RWPE1 (cell line): ENCODE measurements at places on chromosomes 12 and 14.

DNA sequence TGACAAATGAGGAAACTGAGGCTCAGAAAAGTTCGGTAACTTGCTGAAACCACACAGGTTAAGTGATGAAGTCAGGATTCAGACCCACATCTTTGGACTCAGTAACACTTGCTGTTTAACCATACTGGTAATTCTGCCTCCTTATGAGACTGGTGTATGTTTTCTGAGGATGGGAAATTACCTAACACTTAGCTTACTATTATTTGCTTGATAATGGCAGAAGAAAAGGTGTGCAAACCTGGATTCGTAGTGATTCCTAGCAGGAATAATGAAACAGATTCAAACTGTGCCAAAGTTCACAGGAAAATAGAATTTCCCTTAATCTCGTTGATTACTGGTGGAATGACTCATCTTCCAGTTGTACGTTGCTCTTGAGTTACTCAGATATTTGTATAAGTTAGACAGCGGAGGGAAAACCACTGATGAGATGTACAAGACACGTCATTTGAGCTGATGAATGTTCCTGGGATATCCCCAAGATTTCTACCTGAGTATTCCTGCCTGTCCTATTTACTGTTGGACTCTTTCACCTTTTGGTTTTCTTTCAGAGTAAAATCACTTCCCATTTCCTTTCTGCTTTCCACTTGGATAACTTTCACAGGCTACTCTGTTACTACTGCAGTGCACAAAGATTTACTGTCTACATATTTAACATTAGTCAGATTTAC, 37.5 kb downstream of the PRORP start:
- peak; percentile 93 for DNase-seq

DNA sequence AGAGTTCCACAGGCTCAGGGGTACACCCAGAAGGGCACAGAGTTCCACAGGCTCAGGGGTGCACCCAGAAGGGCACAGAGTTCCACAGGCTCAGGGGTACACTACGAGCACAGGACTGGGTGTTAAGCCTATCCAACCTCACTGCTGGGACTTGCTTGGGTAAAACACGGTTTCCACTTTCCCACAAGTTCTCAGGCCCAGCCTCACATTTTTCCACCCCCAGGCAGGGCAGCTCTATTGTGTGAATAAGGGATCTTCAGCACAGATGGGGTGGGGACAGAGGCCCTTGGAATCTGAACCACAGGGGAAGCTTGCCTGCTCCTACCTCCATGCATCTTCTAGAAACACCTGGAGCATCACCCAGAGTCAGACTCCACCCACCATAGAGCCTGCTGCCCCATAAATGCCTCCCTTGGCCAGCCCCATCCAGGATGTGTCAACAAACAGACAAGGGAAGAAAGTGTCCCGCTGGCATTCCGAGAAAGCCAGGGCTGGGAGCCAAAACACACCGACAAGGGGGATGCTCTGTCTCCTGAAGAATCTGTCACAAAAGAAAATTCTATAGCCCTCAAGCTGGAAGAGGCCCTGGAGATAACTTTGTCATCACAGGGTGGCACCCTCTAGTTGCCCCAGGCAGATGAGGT, 4.8 kb downstream of the CRACR2A start:
- DNase-seq: no peak

DNA sequence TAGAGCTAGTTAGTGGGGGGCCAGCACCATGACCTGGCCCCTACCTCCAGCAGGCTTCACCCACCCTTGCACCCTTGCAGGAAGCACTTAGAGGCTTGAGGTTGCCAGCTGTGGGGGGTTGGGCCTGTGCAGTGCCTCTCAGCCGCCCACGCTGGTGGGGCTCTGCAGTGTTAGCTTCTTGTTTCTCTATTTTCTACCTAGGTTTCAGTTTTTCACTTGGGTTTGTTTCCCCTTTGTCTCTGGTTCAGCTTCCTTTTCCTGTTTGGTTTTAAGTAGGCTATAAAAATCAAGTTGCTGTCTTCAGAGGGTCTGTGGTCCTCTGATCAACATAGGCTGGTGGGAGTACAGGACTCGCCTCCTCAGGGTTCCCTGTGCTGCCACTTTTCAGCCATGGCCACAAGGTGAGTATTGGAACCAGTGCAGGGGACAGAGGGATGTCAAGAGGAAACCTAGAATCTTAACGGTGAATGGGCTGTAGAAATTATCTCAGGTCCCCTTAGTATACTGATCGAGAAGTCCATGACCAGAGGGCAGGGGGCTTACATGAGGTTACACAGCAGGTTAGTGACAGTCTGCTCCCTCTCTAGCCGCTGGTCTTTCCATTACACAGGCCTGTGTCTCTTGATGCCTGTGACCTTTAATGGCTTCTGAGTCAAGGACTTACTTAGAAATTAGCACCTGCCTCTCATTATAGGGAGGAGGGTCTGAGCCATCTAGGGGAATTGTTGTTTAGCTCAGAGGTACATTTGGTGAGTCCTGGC, at the start of gene EVL:
EVL (plus strand) TSS at position 312 of the 761 bp plus-strand sequence; CDS start at position 391, 79 bp downstream.
- DNase-seq: no peak

DNA sequence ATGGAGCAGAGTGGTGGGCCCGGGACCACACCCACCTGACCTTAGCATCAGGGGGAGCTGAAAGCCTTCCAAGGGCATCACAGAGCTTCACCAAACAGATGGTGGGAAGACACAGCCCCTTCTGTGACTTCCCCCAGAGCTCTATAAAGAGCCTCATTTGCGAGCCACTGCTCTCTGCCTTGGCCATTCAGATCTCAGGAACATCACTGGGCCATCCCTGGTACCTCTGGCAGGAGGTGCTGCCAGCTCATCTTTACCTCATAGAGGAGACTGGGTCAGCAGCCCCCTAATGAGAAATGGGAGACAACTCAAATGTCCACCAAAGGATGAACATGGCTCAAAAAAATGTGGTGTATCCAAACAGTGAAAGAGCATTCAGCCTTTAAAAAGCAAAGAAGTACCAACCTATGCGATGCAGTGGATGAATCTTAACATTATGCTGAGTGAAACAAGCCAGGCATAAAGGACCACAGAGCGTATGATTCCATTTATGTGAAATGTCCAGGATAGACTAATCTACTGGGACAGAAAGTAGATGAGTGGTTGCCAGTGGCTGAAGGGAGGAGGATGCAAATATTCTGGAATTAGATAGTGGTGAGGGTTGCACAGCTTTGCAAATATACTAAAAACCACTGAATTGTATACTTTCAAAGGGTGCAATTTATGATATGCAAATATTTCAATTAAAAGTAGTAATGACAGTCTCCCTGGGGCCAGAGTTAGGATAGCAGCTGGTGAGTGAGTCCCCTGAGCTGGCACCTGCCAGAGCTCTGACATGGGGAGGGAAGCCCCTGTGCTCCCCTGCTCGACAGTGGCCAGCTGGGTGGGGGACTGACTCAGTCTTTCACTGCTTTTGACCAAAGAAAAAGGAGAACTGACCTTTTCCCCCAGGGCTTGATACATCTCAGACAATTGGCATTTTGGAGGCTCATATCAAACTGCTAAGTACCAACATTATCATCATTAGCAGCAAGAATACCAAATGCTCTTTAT, 116.6 kb downstream of the GCH1 start:
- DNase-seq: no peak
